CD4-positive, alpha-beta T cell treated with Interleukin-12 subunit alpha and Interleukin-12 subunit beta, for 1 hour (primary cell): ENCODE measurements at places on chromosomes 3 and 15.
A peak's percentile ranks its signal among the peaks of the same experiment; 100 is the strongest.

- DNase-seq, result no peak
Measured at GRCh38 chr3:120153294-120153693, 59.0 kb upstream of the GSK3B start.

DNA sequence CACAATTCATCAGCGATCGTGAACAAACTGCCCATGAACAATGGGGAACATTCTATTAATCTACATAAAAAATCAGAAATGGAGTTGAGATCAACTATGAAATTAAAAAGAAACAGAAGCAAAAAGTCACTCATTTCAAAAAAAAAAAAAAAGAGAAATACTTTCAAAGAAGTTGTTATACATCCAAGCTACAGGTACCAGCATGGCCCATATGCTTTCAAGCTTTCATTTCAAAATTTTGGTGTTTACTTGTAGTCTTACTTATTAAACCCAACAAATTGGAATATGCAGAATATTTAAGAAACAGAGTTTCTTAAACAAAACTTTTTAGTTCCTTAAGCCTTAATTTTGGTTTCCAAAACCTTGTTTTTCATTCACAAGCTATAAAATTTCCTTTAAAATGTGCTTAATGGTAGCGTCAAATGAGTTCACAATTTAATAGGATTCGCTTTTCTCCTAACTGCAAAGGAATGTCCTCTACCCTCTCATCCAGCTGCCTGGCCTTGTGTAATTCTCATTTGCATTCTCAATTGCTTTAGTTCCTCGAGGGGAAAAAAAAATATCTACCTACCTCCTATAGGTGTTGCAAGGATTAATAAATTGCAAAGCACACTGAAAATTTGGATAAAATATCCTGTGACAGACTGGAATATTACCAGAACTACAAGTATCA is 565.2 kb downstream of the ROBO1 start:
- DNase-seq, result no peak

- no peak for DNase-seq
Measured at GRCh38 chr3:56620371-56620770, 62.7 kb downstream of the TASOR start.

- DNase-seq, result no peak
Measured at GRCh38 chr15:67878712-67879206, 38.9 kb upstream of the RNU6-1 start.

GRCh38 chr3:155070316-155070715 is 9.8 kb upstream of the MME start:
- DNase-seq, result no peak

GRCh38 chr3:184457329-184457728 is 77.5 kb downstream of the CHRD start:
- DNase-seq, result no peak

GRCh38 chr15:36501063-36501678 is 78.3 kb upstream of the CDIN1 start:
- peak; percentile 12 for DNase-seq

GRCh38 chr3:105277656-105278055 is 89.1 kb upstream of the ALCAM start:
- DNase-seq, result no peak
